ENCODE measurements at places on chromosomes 3 and 15.

- no peak for DNase-seq
These were observed 128.6 kb downstream of the TPRG1 start for GRCh38 chr3:189300345-189300744.

DNA sequence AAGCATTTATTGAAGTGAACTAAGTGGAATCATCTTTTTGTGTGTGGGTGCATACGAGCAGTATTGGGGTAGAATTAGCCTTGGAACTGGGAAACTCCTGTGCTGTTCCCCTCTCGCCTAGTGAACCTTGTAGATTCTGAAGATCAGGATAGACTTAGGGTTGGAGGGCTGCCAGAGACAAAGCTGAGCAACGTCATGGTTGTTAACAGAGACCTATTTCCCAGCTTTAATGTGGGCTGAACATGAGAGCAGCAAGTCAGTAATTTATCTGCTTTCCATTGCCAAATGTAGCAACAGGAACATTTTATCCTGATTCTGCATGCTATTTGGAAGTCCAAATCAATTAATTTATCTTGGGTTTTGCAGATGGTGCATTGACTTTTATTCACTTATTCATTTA lies 246.6 kb downstream of the IL20RB start:
- no peak for DNase-seq

DNA sequence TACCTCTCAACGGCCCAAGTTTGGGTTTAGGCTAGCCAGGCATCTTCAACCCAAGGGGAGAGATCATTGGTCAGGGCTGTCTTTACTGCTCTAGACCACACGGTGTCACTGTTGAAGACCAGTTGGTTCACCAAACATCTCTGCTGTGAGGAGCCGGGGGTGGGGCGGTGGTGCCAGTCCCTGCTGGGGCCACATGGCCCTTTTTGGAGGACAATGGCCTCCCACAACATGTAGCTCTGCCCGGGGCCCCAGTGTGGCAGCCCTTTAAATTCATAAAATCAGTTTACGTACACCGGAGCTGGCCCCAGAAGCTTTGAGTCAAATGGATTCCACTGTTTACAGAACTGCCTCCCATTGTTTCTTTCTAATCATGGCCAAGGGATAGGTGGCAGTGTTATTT lies 19.1 kb upstream of the TM4SF18 start:
- DNase-seq: peak; percentile 81

DNA sequence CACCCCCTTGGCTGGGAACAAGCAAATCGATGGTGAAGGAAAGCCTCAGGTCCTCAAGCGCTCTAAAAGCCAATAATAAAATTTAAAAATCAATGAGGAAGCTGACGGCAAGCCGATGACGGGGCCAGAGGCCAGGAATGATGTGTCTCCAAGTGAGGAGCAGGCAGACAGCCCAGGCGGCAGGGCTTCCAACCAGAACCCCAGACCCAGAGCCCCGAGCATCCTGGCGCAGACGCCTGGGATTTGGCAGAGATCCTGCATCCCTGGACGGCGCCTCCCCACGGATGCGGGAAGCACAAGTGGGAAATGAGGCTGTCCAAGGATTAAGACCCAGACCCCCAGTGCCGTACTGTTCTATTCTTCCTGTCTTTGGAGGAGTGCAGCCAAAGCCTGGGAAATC lies 123.0 kb upstream of the PROK2 start:
- no peak for DNase-seq

- DNase-seq: no peak
These were observed 519 bp downstream of the ASB7 start for GRCh38 chr15:100602823-100603393.

- no peak for DNase-seq
These were observed 685.2 kb downstream of the TBL1XR1 start for GRCh38 chr3:176512037-176512436.

DNA sequence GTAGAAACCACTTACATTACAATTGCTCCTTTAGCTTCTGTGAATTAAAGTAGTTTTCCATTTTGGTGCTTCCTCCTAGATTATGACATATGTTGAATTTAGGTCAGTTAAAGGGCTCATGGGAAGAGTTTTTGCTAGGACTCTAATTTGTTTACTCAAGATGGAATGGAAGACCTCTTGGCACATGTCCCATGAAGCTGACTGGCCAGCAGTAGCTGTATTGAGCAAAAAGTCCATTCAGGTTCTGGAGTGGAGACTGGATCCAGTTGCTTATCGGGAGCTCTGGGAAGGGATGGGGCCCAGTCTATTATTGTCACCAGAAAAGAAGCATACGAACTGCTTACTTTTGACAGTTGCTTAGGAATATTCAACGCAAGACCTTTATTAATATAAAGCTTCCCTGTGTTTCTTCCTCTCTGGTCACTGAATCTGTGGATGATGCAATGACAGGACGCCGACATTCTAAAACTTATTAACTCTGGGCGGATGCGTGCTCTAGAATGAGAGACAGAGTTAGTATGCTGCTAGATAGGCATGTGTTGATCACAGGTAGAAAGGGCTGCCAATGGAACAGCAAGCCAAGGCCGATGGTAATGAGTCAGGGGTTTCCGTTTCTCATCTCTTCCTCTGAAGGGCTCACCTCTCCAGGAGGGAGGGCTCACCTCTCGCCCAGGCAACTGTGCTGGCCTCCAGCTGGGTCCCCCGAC lies 155.8 kb downstream of the NR1D2 start:
- no peak for DNase-seq

DNA sequence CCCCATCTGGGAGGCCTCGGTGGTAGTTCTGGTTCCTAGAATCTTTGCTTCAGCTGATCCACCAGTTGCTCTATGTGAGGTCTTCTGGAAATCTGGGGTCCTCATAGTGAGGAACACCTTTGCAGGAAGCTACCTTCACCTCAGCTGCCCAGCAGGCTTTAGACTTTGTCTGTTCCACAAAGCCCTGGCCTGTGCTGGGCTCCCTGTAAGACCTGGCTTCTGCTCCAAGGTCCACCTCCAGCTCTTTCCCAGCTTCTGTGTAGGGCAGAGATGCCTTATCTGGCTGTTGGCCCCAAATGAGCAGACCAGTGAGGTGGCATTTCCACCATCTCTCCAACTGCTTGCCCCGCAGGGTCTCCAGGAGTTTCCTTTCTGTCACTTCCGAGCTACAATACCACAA lies 8.2 kb upstream of the HOMER2 start:
- no peak for DNase-seq

GRCh38 chr3:37985637-37986320 lies 4.8 kb upstream of the VILL start:
- peak; percentile 10 for DNase-seq

GRCh38 chr3:159005137-159005536 lies 203.3 kb downstream of the MFSD1 start:
- DNase-seq: no peak

GRCh38 chr3:124824286-124824915 lies 62.8 kb downstream of the ITGB5 start:
- DNase-seq: no peak

- no peak for DNase-seq
These were observed 113.8 kb downstream of the ITPR1 start for GRCh38 chr3:4606911-4607310.

GRCh38 chr3:3127432-3128010 lies 781 bp downstream of the TRNT1 start:
- peak; percentile 31 for DNase-seq

DNA sequence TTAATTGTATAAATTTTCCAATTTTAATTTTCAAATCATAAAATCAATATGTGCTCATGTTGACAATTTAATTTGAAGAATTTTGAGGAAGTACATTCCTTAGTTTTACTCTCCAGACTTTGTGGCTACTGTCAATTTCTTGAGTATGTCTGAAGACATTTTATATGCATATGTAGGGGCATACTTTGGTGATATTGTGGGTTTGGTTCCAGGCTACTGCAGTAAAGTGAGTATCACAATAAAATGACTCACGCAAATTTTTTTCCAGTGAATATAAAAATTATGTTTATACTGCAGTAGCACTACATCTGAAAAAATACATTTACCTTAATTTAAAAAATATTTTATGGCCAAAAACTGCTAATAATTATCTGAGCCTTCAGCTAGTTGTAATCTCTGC lies 123.2 kb upstream of the PLCL2 start:
- no peak for DNase-seq

GRCh38 chr3:177005718-177006405 lies 191.4 kb downstream of the TBL1XR1 start:
- no peak for DNase-seq

DNA sequence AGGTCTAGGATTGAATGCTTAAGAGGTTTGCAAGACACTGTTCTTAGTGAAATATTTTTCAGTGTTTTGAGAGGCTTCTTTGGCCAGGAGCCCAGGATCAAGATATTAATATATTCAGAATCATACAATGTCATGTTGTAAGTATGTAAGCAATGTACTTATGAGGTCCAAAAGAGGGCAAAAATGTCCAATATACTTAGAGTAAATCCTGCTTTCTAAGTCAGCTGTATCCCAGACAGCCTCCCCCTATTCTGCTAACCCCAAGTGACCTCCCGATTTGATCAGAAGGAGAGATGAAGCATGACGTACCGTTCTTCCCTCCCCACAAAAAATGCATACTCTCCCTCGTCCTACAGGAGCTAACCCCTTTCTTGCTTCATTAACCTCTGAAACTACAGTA lies 70.9 kb downstream of the CHAC1 start:
- DNase-seq: no peak

DNA sequence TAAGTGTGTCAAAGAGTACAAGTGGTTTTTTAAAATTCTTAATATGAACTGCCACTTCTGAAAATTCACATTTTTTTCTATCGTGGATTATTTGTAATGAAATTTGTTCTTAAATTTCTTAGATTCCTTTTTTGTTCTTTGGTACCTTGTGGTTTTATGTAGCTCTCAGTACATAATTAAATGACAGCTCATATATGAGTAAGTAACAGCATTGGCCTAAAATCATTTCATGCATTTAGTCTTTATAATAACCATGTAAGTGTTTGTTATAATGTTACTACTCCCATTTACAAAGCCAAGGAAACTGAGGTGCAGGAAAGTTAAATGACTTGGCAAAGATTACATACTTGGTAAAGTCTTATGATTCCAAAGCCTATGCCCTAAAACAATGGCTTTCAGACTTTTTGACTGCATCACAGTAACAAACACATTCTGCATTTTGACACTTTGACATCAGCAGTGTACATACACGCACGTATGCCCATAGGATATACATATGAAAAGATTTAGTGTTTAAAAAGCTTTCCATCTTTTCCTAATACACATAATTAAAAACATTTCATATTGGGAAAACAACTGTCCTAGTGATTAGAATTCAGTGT lies 14.9 kb downstream of the SPRED1 start:
- no peak for DNase-seq

DNA sequence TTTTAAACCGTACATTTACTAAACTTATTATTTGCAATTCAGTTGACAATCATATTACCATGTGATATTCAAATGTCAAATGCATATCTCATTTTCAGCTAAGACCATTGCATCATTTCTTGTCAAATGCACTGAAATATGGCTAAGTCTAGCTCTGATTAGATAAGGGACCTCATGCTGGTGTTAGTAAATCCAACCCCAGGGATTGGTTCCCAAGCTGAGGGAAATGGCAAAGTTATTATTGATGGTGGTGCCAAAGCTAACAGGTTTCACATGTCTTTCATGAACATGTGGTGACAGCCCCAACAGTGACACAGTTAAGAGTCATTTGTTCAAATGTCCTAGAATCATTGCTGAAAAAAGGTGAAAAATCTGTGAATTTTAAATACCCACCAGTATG lies 641.1 kb downstream of the MECOM start:
- DNase-seq: no peak

DNA sequence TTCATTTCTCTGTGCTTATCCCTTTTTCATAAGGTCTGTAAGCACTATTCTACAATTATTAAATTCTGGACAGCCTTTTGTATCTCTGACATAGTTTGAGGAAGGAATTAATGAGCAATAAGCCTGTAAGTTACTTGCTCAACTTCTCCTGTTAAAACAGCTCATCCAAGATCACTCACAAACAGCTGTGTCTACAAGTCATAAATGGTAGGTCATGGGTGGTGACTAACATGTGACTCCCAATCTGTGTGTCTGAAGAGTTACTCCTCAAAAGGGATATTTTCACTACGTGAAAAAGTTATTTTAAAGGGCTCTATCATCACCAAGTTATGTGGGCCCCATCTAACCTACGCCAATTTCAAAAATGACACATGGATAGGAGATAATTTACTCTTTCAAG lies 145.2 kb upstream of the CBLB start:
- DNase-seq: no peak

GRCh38 chr3:183018421-183019192 lies 38.3 kb upstream of the DCUN1D1 start:
- DNase-seq: no peak

DNA sequence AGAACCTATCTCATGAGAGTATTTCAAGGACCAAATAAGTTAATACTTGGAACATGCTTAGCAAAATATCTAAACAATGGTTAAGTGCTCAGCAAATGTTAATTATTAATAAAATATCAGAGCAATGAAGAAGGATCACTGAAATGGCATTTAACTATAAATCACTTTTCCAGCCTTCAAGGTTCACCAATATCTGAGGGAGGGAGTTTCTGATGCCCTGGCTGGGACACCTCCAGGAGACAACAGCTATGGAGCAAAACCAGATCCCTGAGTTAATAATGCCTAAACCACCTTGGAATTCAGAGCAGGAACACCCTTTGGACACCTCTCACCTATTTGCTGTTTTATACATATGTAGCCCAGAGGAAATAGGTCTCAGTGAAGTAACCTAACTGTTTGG lies 6.4 kb upstream of the FAM174B start:
- DNase-seq: no peak

DNA sequence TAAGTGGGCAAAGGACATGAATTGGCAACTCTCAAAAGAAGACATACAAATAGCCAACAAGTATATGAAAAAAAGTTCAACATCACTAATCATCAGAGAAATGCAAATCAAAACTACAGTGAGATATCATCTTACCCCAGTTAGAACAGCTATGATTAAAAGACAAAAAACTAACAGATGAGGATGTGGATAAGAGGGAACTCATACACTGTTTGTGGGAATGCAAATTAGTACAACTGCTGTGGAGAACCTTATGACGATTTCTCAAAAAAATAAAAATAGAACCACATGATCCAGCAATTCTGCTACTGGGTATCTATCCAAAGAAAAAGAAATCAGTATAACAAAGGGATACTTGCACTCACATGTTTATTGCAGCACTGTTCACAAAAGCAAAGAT lies 28.6 kb downstream of the NEK10 start:
- no peak for DNase-seq

GRCh38 chr3:153093629-153094028 lies 68.4 kb upstream of the RAP2B start:
- DNase-seq: no peak

- no peak for DNase-seq
These were observed 307.2 kb upstream of the NDN start for GRCh38 chr15:23994273-23994672.

GRCh38 chr15:70299931-70300869 lies 202.5 kb upstream of the TLE3 start:
- DNase-seq: no peak

DNA sequence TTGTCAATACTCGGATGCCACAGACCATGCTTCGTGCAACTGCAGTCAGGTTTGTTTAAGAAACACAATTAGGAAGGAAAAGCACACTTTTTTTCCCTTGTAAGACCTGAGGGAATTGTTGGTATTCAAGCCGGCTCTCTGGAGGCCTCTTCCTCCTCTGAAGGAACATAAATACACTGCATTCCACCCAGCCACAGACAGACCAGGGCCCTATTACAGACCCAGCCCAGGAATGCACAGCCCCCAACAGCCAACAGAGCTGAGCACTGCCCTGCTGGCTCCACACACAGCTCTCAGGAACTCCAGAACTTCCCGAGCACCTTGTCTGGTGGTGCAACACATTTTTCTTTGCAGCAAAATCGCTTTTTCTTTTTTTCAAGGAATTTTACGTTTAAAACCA lies 488.7 kb upstream of the PROK2 start:
- no peak for DNase-seq

All from D341Med (cell line).